ENCODE measurements at places on chromosomes 7 and 10.

GRCh38 chr7:50474382-50475160, 24.4 kb upstream of the FIGNL1 start:
- DNase-seq: no peak

DNA sequence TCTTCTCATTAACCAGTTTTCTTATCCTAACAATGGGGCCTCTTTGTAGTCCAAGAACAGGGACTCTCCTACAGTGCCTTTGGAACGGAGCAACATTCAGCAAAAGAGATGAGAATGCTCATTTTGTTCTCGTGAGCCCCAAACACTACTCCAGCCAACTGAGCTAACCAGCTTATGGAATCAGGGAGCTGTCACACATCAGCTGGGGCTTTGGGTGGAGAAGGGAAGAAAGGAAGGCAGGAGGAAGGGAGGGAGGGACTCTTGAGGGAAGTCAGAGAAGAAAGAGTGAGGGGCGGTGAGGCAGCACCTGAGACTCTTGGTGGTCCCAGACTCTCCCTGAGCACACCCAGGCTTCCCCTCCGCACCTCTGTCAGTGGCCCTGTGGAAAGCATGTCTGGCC, 123.1 kb downstream of the CLEC2L start:
- no peak for DNase-seq

GRCh38 chr7:141550386-141551093, 670 bp upstream of the AGK start:
- DNase-seq: peak; percentile 55

DNA sequence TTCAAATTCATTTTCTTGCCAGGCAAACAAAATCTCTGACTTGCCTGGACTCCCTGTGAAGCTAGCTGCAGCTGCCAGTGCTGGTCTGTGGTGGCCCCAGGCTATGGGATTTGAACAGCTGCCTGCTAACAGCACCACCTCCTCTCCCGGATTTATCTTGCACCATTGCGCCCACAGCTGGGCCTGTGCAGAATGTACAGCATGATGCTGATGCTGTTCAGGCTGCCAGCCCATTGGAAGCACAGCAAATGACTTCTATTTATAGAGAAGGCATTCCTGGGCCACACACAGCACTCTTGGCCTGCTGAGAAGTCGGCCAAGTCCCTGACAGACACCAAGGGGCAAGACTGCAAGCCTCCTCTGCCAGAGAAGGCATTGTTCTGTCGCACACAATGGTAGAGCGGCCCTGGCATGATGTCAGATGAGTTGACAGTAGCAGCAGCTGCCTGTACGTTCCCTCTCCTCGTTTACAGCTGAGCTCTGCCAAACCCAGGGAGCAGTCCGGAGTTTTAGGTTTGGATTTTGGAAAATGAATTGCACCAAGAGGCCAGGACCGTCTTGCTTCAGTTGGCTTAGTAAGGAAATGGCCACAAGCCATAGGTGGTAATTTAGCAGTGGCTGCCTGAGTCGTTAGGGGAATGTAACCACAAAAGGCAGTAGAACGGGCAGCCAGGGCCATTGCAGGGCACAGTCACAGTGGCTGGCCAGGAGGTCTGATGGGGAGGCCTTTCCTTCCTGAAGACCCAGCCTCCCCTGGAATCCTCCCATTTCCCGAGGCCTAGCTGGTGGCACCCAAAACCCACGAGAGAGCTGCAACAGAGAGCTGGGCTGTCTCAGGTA, 38.5 kb downstream of the MTURN start:
- DNase-seq: peak; percentile 93

GRCh38 chr10:71623098-71623985, 96.2 kb downstream of the C10orf105 start:
- no peak for DNase-seq

- no peak for DNase-seq
These were observed 2.8 kb downstream of the ZNF22 start for GRCh38 chr10:45003432-45004000.

DNA sequence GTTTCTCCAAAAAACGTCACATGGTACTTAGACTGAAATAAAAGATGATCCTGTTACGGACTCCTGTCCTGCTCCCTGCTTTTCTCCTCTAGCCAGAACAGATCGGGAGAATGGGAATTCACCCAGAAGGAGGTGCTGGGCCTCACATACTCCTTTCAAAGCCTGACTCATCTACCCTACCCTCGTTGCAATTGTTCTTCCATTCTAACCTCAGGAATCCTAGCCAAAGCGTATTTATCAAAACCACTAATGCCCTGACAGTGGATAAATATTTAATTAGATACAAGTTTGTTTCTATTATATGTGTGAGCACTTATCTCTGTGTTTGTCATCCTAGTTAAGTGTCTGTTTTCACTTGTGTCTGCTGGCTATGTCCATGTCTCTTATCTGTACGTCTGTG, 21.7 kb downstream of the ZCWPW1 start:
- no peak for DNase-seq

GRCh38 chr7:85593355-85593754, 406.5 kb upstream of the SEMA3D start:
- DNase-seq: no peak

DNA sequence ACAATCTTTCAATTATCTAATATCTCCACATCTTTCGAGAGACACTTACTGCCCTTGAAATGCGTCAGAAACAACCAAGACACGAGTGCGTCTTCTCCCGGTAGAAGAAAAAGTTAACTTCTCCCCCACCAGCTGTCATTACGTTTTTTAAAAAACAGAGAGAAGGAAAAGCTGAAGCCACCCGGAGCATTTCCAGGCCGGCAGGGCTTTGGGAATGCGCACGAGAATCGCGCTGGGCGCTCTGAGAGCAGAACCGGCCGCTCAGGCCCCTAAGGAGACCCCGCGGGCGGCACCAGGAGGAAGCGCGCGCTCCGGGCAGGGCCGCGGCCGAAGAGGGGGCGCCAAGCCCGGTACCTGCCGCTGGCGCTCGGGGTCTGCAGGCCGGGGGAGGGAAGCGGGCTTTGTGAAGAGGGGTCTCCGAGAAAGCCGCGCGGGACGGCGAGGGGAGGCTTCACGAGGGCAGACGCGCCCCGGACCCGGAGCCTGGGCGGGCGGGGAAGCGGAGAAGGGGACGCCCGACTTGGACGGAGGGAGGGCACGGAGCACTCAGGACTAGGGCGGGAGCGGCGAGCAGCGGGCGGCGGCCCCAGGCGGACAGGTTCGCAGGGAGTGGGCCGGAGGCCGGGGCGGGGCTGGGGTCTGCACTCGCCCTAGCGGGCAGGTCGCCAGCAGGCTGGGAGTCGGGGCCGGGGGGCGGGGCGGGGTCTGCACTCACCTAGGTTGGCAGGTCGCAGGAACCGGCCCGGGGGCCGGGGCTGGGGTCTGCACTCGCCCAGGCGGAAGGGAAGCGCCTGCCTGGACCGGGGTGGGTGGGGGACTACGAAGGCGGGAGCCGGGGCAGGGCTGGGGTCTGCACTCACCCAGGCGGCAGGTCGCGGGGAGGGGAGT, 932 bp downstream of the ESYT2 start:
- peak; percentile 18 for DNase-seq

DNA sequence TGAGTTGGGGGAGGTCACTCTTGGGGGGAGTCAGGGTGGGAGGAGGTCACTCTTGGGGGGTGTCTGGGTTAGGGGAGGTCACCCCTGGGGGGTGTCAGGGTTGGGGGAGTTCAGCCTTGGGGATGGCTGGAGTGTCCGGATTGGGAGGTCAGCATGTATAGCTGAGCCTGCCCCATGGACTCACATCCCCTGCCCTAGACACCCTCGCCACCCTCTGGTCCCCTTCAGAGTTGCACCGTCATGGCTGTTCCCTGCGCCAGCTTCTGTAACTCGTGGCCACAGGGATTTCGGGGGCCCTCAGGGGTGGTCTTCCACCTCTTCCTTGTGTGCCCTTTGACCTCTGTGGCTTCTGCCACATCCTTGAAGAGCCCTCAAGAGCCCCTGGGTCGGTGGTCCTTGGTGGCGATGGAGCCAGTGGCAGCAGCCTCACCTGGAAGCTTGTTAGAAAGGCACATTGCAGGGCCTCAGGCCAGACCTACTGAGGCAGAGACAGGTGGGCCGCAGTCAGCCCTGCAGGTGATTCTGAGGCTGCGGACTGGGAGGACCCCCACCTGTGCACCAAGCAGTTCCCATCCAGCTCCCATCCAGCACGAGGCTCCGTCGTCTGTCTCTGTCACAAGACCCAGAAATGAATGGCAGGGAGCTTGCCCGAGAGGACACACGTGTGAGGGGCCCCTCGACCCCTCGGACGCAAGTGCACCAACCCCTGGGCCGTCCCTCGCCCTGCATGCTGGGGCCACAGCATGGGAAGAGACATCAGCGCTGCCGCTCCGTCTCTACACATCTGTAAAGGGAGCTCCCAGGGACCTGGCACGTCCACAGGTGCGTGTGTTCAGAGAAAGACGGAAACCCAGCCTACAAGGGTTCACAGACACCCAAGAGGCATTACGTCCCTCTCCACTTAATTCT, 44.7 kb upstream of the SUN1 start:
- no peak for DNase-seq

GRCh38 chr7:92808635-92809034, 27.7 kb downstream of the CDK6 start:
- no peak for DNase-seq

DNA sequence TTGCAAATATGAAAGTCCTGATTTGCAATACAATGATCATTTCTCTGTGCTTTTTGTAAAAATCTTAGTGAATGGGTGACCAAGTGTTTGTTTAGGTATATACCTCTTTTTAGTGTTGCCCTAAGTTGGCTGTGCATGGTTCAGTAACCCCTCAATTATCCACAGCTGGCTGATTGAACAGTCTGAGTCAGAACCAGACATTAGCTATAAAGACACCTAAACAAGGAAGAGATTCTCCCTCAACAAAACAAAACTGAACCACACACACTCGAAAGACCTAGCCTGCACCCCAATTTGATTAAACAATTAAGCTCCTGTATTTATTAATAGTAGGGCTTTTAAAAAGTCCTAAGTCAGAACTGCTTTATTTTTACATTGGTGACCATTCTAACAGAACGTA, 2.8 kb downstream of the RSBN1L start:
- DNase-seq: peak; percentile 20

DNA sequence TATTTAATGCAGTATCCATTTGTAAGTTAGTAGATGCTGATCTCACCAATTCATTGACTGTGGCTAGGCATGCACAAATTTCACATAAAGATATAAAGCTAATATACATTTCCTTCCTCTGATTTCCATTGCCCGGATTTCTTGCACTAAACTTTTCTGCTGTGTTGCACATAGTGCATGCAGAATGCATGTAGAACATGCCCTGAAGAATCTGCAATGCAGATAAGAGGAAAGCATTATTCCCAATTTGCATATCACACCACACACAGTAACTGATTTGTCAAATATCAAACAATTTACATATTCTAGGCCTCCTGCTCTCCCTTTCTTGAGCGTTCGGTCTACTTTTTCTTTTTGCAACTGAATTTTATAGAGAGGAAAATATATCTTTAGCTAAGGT, 124.2 kb downstream of the LRRTM3 start:
- DNase-seq: no peak

DNA sequence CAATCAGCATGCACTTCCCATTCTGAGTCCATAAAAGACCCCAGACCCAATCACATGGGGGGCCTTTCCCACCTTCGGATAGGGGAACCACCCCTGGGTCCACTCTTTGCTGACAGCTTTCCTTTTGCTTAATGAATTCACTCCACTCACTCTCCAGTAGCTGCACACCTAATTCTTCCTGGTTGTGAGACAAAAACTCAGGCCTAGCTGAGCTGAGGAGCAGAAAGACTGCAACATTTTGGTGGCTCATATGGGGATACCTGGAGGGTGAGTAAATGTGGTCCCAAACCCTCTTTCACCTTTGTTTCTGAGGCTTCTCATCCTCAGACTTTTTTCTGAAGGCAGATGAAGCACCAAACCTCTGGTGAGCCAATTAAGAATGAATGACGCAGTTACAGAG, 138.1 kb downstream of the WDR11 start:
- DNase-seq: no peak

DNA sequence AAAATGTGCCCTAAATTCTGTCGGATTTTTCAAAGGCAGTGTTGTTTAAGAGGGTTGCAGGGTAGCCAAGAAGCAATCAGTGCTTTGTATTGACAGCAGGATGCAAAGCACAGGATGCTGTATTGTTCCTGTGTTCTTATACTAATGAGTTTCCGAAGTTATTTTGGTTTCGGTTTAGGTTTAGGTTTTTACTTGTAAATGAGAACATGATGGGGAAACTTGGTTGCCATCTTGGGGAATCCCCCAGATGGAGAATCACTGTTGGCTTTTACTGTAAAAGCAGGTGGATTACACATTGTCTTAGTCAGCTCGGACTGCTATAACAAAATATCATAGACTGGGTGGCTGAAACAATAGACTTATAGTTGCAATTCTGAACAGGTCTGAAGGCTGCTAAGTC, 72.1 kb downstream of the INHBA start:
- DNase-seq: no peak

DNA sequence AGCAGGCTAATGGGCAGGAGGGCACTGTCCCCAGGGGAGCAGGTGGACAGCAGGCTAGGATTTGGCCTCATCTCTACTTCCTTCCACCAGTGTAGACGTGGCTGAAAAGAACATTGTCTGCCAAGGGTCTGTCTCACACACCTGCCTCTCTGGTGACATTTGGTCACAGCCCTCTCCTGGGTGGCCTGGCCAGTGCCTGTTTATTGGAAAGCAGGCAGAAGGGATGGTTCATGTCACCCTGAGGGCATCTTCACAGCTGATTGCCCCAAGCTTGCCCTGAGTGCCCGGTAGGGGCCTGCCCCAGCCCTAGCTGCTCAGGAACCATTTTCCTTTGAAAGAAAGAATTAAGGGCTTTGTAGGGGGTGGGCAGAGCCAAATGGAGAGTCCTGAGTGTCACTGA, 138.7 kb downstream of the C10orf105 start:
- DNase-seq: no peak

GRCh38 chr7:43669286-43670081, 59.8 kb downstream of the COA1 start:
- no peak for DNase-seq

DNA sequence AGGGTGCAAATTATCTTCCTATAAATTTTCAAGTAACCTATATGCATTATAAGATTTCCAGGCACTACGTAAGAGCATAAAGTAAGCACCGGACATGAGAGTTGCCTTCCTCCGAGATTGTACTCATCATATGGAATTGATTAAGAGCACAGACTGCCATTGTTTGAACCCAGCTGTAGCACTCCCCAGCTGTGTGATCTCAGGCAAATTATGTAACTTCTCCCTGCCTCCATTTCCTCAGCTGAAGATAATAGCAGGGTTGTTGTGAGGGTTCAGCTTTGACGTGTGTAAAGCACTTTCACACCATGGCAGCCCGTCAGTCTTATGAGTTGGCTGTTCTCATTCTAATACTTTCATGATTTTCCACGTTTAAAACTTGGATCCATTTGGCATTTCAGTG, 122.6 kb downstream of the ITIH5 start:
- DNase-seq: no peak

DNA sequence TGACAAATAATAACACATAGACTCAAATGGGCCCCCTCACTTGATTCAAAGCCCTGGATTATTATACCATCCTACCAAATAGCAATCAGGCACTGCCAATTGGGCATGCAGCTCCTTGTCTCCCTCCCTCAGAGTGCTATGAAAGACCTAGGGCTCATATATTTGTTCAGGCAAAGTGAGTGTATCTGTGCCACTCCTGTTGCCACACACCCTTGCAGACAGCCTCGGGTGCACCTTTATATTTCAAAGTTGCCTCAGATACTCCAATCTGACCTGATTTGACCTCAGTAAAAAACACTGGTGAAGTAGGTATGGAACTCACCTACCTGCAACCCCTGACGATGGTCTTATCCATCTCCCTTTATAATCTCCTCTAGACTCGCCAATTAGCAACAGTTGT, 3.0 kb upstream of the NAMPT start:
- DNase-seq: no peak

- no peak for DNase-seq
These were observed 243.9 kb upstream of the TCERG1L start for GRCh38 chr10:131555406-131555805.
